NCI-H748 treated with DMSO at 0.1 percent for 48 hours (cell line): ENCODE measurements at places on chromosomes 3 and 15.

DNA sequence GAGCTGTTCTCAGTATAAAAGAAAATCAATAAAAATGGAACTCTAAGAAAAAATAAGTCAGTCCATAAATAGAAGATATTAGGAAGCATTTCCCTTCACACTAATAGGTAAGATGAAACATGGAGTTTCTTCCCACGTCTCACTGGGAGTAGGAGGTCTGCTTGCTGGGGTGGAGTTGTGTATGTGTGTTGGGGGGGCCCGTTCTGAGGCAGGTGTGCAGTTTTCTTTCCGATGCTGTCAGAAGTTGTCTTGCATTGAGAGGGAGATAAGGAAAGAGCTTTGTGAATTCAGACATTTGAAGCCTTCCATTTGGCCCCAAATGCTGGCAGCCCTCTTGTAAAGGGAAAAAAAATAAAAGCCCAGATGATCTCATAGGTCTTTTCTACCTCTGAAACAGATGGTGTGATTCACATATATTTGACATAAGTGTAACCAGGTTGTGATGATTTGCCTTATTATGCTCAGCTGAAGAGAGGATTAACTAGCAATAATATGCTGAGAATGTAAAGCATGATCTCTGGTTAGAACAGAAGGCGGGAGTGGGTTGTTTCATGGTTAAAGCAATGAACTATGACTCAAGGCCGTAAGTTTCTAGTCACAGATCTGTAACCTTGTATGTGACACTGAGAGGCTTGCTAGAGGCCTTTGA lies 8.8 kb downstream of the RASGRP1 start:
- no peak for DNase-seq

GRCh38 chr3:118636841-118637240 lies 397.8 kb downstream of the IGSF11 start:
- DNase-seq = no peak

GRCh38 chr3:10315101-10315500 lies 5.8 kb downstream of the SEC13 start:
- no peak for DNase-seq

- no peak for DNase-seq
Measured at GRCh38 chr15:54032066-54032465, 53.8 kb downstream of the UNC13C start.

- no peak for DNase-seq
Measured at GRCh38 chr3:109257269-109257668, 59.0 kb downstream of the DPPA2 start.

DNA sequence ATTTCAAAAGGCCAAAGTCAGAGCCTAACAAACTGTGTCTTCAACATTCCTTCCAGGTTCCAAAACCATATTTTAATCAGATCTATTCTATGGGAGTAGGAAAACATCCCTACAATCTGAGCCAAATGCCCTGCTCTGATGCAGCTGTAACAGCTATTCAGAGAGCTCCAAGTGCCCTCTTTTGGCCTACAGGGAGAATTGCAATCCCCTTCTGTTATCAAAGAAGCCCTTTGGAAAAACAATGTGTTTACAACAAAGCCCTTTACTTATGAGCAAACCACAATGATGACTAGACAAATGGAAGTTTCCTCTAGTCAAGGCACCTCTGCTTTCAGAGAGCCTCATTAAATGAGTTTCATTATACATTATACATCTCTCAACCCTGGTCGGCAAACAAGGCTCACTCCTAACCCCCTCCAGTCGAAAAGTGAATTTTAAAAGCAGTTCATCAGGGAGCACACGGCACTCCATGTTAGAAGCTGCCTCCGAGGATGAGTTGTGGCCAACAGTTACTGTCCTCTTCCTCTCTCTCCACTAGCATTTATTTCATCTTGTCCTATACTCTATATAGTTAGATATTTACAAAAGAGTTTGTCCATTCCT lies 42.6 kb upstream of the TMCO5A start:
- no peak for DNase-seq

- DNase-seq = no peak
Measured at GRCh38 chr15:38275959-38276358, 23.3 kb downstream of the SPRED1 start.

- no peak for DNase-seq
Measured at GRCh38 chr15:56972016-56972415, 53.6 kb downstream of the TCF12 start.

GRCh38 chr3:18087988-18088387 lies 337.2 kb downstream of the SATB1 start:
- no peak for DNase-seq

DNA sequence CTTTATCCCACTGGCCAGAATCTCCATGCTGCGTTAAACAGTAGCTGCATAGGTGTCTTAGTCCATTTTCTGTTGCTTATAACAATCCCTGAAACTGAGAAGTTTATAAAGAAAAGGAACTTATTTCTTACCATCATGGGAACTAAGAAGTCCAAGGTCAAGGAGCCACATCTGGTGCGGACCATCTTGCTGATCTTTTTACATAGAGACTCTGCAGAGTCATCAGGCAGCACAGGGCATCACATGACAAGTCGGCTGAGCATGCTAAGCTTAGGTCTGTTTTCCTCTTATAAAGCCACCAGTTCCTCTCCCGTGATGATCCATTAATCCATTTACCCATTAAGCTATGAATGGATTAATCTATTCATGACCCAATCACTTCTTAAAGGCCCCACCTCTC lies 22.4 kb upstream of the FAM174B start:
- DNase-seq = no peak

DNA sequence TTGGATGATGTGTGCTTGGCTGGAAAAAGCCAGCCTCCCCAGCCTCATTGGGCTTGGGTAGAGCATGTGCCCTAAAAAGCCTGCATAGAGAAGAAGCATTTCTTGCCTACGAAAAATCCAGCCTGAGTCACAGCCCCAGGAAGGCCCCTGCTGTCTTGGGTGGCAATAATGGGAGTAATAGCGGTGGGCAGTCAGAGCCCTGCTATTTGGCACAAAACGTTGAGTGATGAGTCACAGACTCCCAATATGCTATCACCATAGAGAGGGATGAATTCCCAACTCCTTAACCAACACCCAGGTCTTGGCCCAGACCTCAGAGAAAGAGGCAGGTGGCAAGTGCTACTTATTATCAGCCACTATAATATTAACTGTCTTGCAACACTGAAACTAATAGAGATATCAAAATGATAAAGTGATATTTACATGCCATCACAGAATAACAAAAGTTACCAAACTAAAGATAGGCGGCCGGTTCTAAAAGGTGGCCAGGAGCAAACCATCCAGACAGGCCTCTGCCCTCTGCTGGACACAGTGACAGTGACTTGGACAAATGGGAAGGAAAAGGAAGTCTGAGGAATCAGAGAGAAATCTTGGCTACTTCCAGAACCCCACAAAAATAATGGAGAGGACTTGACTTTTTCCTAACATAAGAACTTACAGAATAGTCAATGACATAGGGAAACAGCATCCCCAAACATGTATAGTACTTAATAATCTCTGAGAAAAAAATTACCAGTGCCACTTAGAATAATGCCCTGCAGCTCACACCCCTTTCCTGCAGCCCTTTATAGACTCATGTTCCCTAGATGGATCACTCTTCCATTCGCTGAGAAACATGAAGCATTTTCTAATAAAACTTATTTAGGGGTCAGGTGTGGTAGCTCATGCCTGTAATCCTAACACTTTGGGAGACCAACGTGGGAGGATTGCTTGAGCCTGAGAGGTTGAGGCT lies 51.9 kb upstream of the MUC13 start:
- DNase-seq = no peak

- DNase-seq = no peak
Measured at GRCh38 chr3:119481079-119481478, 12.3 kb downstream of the POGLUT1 start.

DNA sequence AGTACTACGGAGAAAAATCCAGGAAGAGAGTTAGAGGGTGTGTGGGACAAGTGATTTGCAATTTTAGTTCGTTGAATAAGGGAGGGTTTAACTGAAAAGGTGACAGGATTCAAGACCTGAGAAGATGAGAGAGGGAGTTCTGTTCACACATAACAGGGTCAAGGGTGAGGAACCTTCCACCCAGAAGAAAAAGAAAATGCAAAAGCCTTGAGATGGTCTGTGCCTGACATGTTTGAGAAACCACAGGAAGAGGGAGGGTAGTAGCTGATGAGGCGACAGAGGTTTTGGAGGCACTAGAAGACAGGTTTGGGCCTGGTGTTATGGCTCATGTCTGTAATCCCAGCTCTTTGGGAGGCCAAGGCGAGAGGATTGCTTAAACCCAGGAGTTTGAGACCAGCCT lies 591 bp upstream of the SLC25A20 start:
- no peak for DNase-seq

DNA sequence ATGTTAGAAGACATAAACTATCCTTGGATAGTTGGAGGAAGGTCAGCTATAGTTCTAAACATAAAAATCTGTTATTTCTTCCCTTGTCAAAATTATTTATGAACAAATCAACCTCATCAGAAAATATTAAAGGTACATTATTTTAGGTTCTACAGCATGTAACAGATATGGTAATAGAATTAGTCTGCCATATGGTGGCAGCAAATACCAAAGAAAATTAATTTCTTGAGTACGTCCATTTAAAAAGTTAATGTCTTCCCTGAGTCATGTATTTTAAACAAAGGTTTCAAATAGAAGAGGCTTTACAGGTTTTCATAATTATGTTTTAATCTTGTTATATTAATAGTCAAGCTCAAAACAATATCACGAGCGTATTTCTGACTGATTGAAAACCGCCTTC lies 17.9 kb upstream of the ANKRD28 start:
- DNase-seq = no peak

GRCh38 chr15:70154718-70155347 lies 57.1 kb upstream of the TLE3 start:
- DNase-seq = no peak

DNA sequence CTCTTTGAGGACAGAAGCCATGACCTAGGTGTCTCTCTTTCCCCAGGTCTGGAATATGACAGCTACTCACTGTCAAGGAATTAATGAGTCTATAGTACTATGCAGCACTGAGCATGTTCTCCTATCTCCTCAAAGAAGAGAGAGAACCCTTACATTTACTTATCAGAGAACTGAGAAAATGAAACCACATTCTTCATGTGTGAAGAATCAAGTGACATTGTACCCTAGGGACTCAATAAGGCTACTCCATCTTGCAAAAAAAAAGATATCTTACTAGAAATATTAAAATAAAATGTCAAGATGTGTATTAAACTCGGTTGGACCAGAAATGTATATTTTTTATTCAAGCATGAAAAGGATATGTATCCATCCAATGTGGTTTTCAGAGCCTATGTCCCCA lies 133.2 kb upstream of the COL8A1 start:
- DNase-seq = no peak

DNA sequence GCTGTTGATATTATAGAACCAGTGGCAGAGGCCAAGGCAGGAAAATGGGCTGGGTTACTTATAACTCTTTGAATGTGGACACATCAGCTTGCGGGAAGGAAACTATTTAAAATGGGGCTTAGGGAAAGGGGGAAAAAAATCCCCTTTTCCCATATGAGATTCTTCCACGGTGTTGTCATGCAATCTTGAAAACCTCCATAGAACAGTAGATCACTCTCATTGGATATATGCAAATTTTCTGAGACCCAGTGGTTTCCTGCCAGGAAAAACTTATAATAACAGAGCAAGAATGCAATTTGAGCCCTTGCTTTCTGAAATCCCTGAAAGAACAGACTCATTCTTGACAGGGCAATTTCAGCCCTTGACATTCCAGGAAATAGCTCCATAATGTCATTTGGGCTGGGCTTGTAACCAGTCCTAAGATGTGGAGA lies 31.1 kb downstream of the TMEM212 start:
- DNase-seq = no peak

GRCh38 chr15:74179101-74179841 lies 5.8 kb downstream of the ISLR start:
- no peak for DNase-seq

GRCh38 chr3:106160396-106160795 lies 291.6 kb upstream of the CBLB start:
- DNase-seq = no peak

DNA sequence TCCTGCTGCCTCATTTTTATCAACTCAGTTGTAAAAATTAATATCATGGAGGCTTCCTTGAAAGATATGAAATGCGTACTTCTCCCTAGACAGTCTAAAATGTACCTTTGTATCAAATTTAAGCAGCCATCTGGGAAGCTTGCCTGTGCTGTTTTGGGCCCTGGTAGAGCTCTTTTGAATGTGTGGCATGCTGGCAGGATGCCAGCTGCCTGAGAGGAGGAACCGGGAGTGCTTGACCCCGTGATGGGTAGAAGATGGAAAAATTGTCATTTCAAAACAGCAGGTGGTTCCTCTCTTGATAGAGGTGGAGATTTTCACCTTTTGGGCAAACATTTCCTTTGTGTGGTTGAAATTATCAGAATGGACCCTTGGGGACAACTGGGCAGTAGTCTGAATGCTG lies 245.3 kb downstream of the RPLP1 start:
- DNase-seq = peak; percentile 48

- DNase-seq = no peak
Measured at GRCh38 chr15:100186960-100187359, 154.8 kb downstream of the ADAMTS17 start.
